ENCODE measurements at places on chromosomes 16 and 17.

GRCh38 chr17:35350493-35350892 lies 22.9 kb downstream of the SLFN11 start:
- peaks cover 14% of the 10 kb centered on the region for H3K27me3 ChIP-seq
- no peak overlapping the region for H3K27ac ChIP-seq
- H3K4me1 ChIP-seq = peaks cover 20% of the 10 kb centered on the region
- no peak overlapping the region for H3K4me3 ChIP-seq

- peaks cover 15% of the 10 kb centered on the region for H3K36me3 ChIP-seq
- H3K4me1 ChIP-seq = no peaks in the 10 kb centered on the region
- no peak overlapping the region for H3K4me3 ChIP-seq
- no peak overlapping the region for H3K27ac ChIP-seq
- no peaks in the 10 kb centered on the region for H3K27me3 ChIP-seq
These were observed 98.1 kb upstream of the DNAH17 start for GRCh38 chr17:78675316-78675616.

DNA sequence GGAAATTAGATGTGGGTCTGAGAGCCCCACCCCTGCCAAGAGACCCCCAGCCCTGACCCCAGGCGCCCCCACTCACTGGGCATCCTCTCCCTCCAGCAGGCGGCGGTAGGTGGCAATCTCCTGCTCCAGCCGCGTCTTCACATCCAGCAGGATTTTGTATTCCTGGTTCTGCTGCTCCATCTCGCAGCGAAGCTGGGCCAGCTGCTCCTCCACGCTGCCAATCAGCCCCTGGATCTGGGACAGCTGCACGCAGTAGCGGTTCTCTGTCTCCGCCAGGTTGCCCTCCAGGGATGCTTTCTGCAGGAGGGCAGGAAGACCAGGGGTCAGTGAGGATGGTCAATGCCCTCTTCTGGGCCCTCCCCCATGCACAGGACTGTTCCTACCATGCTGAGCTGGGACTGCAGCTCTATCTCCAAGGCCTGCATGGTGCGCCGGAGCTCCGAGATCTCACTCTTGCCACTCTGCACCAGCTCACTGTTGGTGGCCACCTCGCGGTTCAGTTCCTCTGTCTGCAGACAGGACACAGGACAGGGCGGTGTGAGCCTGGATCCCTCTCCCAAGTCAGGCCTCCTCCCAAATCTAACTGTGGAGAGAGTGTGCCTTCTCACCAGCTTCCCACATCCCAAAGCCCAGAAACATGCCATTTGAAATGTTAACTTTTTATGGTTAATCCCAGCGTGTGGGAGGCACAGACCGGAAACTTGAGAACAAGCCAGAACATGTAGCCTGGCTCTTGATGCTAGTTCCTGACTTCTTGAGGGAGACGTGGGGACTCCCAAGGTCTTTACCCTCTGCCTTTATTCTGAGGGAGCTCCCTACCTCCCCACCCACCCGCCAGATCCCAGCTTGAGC lies 3.6 kb downstream of the KRT17 start:
- no peaks in the 10 kb centered on the region for H3K4me1 ChIP-seq
- no peak overlapping the region for H3K4me3 ChIP-seq
- no peaks in the 10 kb centered on the region for H3K36me3 ChIP-seq
- no peak for DNase-seq

- peaks cover 21% of the 10 kb centered on the region for H3K4me1 ChIP-seq
- H3K36me3 ChIP-seq = no peaks in the 10 kb centered on the region
- no peak overlapping the region for H3K27ac ChIP-seq
These were observed 4.7 kb downstream of the ZNF598 start for GRCh38 chr16:2004795-2005517.

DNA sequence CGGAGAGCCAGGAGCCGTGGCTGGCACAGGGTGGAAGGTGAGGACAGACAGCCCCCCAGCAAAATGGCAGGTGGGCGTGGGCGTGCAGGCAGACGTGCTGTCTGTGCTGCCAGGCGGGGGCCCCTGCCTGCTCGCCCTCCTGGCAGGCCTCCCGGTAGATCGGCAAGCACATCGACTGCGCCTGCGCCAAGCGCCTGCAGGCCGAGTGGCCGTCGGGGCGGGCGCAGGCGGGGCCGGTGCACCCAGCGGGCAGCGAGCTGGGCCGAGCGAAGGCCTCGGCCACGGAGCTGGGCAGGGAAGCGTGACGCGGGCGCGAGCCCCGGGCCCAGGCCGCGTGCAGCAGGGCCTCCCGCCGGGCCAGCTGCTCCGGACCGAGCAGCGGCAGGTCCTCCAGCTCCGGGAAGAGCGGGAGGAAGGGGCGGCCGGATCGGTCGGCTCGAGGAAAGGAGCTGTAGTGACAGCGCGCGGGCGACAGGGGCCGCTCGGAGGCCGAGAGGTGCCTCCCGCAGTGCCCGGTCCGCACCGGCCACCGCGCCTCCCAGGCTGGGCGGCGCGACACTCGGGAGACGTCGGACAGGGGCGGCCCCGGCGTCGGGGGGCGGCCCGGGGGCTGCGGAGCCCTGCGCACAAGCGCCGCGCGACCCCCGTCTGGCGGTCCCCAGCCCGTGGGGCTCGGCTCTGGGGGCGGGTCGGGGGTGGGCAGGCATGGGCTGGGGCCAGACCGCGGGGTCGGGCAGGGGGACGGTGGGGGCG lies 16.9 kb downstream of the GRIN2C start:
- peaks cover 15% of the 10 kb centered on the region for H3K4me1 ChIP-seq
- peaks cover 18% of the 10 kb centered on the region for H3K27me3 ChIP-seq
- H3K36me3 ChIP-seq = no peaks in the 10 kb centered on the region
- no peak for DNase-seq
- no peak overlapping the region for H3K27ac ChIP-seq

- H3K27me3 ChIP-seq = no peaks in the 10 kb centered on the region
- peaks cover 9% of the 10 kb centered on the region for H3K4me1 ChIP-seq
These were observed 108.0 kb downstream of the VPS53 start for GRCh38 chr17:606508-607250.

Data from activated naive CD8-positive, alpha-beta T cell treated with anti-CD3 and anti-CD28 coated beads, Interleukin-2, amount 10 ng/mL, durations not matched to agents 7 days and 5 days (primary cell).